ENCODE measurements at places on chromosomes 7 and 10. TPM values are rescaled to one million over a fixed set of nuclear protein-coding genes. Genes with fewer than 3 reads are reported as not detected.

INTS1 gene
- 52.8 TPM for total RNA-seq

TMEM225B gene
- total RNA-seq = not detected

MYL7 gene
- total RNA-seq = not detected

CFAP43 gene
- total RNA-seq = not detected

VGF gene
- total RNA-seq = 0.65 TPM

PLXDC2 gene
- 2.8 TPM for total RNA-seq

IL2RA gene
- total RNA-seq = not detected

FZD8 gene
- 10.2 TPM for total RNA-seq

AGMO gene
- 0.54 TPM for total RNA-seq

MYOF gene
- 117 TPM for total RNA-seq

TCTN3 gene
- 38.5 TPM for total RNA-seq

PPIF gene
- 44.6 TPM for total RNA-seq

PTF1A gene
- not detected for total RNA-seq

MAT1A gene
- not detected for total RNA-seq

RET gene
- under 0.01 TPM for total RNA-seq

DOCK1 gene
- 36.9 TPM for total RNA-seq

Measured in cardiac atrium fibroblast (primary cell).